Activated CD8-positive, alpha-beta T cell treated with anti-CD3 and anti-CD28 coated beads, Interleukin-2, amount 10 ng/mL, durations not matched to agents 7 days and 5 days (primary cell): ENCODE measurements at places on chromosomes 5 and 9.

DNA sequence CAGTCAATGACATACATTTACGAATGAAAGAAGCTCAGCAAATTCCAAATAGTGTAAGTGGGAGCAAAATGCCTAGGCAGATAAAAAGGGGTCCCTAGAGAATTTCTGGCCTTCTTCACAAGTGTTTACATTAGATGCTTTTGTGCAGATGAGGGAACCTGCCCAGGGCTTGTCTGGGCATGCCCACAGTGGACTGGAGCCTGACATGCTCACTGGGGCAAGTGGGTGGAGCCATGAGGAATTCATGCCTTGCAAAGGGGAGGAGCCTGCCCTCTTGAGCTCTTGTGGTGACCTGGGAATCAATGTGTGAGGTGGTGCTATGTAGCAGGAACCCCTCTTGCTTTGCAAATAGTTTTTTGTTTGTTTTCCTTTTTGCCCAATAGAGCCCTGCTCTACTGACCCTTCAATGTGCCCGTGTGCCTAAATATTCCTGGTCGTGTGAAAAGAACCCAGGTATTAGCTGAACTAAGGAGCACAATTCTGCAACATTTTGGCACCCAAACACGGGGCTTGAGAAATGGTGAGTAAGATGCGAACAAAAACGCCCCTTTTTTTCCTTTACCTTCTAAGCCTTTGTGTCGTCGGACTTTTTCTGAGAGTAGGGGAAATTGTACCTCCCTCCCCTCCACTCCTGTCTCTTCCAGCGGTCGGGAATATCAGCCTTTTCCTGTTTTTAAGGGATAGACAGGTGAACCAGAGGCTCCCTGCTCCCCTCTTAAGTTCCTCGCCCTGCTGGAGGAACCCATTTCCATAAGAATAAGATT lies 433.8 kb upstream of the CDH9 start:
- DNase-seq, result peak; percentile 20

GRCh38 chr9:103427696-103428095 lies 432.6 kb downstream of the CYLC2 start:
- DNase-seq, result no peak

DNA sequence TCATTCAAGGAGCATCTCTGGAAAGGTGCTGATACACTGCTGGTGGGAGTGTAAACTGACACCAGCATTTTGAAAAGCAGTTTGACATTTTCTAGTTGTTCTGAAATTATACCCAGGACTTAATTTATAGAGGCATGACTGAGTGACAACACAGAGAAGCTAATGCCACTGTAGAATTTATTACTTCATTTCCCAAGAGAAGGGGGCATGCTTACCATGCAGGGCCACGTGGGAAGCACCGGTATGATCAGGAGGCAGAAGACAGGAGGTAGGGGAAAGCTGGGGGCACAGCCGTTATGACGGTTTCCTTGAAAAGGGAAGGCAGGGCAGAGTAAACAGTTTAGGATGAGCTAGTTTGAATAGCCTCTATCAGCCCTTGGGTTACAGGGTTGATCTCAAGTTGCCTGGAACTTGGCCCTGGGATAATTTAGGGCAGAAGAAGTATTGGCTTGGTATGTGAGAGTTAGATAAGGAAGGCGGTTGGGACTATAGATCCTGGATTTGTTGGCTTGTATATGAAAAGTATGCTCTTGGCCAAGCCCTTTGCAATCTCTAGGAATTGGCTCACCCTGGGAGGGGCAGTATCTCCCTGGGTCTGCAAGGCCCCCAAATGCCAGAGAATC lies 305.7 kb downstream of the ENC1 start:
- DNase-seq, result no peak

- DNase-seq, result no peak
Measured at GRCh38 chr5:159582756-159583541, 252.7 kb upstream of the IL12B start.

DNA sequence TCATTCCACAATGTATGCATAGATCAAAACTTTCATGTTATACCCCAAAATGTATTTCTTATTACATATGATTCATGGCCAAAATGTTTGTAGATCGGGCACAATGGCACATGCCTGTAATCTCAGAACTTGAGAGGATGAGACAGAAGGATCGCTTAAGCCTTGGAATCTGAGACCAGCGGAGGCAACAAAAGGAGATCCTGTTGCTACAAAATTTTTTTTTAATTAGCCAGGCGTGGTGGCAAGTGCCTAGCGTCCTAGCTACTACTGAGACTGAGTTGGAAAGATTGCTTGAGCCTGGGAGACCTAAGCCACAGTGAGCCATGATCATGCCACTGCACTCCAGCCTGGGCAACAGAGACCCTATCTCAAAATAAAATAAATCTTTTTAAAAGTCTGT lies 89.9 kb downstream of the MAPKAP1 start:
- DNase-seq, result no peak

DNA sequence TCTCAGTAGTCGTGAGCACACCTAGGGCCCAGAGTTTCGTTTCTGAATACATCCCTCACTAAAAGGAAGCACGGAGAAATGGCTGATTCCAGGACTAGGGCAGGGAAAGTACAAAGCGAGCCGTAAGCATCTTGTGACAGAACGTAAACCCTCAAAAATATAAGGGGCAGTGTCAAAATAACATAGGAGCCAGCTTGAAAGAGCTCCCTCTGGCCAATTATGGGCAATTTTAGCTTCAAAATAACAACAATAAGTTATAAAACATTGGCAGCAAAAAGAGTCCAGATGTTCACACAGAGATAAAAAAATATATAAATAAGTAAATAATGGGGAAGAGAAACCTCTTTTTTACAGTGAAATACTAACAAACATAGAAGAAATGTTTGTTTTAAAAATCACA lies 18.5 kb upstream of the GLIS3 start:
- DNase-seq, result no peak

- no peak for DNase-seq
Measured at GRCh38 chr5:81554647-81555046, 160.7 kb upstream of the ACOT12 start.
